ENCODE measurements at places on chromosomes 4 and X.

GRCh38 chrX:54427837-54428424, 12.3 kb upstream of the TSR2 start:
- DNase-seq = no peak

GRCh38 chr4:83947830-83948193, 411.9 kb downstream of the GPAT3 start:
- no peak for DNase-seq

GRCh38 chr4:153472122-153473037, 6.2 kb downstream of the TMEM131L start:
- no peak for DNase-seq

GRCh38 chr4:128600410-128600809, 209.1 kb upstream of the JADE1 start:
- DNase-seq = peak; percentile 35

DNA sequence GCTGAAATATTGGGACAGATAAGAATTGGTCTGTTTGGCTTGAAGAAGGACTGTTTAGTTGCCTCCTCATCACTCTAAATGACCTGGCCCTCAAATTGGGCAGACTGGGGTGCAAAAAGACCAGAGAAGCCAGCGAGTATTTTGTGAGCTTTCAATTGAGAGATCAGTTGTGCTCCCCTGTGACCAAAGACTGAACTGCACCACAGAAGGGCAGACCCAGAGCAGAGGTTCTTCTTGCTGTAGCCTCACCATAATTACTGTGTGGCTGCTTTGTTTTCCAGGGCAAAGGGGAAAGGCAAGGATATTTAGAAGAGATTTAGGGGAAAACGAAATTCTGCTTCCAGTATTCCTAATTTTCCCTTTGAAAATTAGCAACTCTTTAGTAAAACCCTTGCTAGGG, 104.0 kb upstream of the MBNL3 start:
- DNase-seq = no peak

GRCh38 chrX:15882704-15883539, 28.3 kb upstream of the AP1S2 start:
- DNase-seq = no peak

GRCh38 chr4:75497133-75497532, 17.1 kb downstream of the RCHY1 start:
- no peak for DNase-seq

DNA sequence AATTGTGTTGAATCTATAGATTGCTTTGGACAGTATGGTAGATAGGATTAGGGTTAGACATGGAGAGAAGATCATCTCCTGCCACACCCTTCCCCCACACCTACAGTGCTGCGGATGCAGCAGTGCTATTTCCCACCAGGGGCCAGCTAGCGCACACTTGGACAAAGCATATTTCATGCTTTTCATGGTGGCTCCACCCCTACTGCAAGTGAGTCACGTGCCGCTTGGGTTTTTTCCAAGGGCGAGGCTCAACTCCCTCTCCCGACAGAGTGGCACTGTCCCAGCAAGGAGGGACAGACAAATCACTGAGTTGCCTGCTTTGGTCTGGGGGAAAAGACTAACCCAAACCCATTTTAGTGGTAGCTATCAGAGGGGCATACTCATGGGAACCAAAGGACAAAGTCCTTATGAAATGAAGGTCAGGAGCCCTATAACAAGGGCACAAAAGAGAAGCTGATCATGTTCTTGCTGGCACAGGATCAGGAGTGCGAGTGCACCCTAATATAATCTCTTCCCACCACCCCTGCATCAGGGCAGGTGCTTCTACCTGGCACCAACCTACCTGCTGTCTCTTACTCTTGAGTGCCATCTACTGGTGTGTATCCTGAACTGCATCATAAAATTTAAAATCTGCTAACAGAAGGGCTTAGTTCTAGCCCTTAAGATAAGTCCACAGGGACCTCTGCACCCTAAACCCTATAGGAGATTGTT, 55.1 kb upstream of the PGAM4 start:
- no peak for DNase-seq

DNA sequence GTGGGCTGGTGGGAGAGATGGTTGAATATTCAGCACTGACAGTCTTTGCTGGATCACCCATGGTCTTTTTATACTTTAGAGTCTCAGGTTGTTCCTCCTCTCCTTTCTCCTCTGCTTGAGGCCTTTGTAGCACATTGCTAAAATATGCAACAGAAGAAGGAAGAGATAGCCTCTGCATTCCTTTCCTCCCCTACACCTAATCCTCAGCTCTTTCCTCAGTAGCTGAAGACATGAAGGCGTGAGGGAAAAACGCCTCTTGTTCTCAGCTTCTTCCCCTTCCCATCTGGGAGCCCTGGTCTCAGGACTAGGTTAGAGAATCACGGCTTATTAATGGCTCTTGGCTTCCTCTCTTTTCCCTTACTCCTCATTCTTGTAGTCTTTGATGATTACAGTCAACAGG, 76.8 kb downstream of the RNF150 start:
- DNase-seq = no peak

GRCh38 chr4:140595065-140595464, 26.3 kb upstream of the UCP1 start:
- DNase-seq = no peak

- no peak for DNase-seq
These were observed 2.8 kb downstream of the SORCS2 start for GRCh38 chr4:7195141-7195515.

GRCh38 chr4:38706301-38706700, 42.3 kb downstream of the KLF3 start:
- DNase-seq = no peak

DNA sequence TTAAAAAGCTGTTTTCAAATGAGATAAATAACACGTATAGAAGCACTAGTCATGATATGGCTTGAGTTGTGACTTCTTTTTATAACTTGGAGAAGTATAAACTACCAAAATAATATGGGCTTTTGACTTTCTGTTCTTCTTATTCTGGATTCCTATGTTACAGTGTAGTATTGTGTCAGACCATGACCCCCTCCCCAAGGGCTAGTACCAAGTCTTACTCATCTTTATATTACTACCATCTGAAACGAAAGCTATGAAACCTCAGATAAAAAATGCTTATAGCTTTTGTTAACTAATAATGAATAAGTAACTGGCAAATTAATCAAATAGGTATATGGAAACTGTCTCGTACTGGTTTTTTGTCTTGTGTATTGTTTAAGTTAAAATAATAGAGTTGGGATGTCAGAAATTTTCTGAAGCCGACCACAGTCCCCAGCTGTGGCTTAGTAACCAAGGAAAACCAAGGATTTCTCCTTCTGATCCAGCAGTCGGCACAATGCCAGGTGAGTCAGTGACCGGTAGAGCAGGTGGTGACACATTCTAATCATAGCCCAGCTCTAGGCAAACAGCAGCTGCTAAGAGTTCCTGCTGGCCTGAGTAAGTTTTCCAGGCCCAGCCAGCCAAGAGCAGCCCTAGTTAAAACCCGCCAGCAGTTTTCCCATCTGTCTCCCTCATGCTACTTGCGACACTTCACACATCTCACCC, 163.3 kb upstream of the PRDX4 start:
- DNase-seq = peak; percentile 83

GRCh38 chr4:60897415-60897814, 302.7 kb upstream of the ADGRL3 start:
- no peak for DNase-seq

GRCh38 chr4:2906218-2906617, 57.0 kb downstream of the NOP14 start:
- no peak for DNase-seq

- no peak for DNase-seq
These were observed 102.6 kb downstream of the LHFPL1 start for GRCh38 chrX:112577146-112577545.

DNA sequence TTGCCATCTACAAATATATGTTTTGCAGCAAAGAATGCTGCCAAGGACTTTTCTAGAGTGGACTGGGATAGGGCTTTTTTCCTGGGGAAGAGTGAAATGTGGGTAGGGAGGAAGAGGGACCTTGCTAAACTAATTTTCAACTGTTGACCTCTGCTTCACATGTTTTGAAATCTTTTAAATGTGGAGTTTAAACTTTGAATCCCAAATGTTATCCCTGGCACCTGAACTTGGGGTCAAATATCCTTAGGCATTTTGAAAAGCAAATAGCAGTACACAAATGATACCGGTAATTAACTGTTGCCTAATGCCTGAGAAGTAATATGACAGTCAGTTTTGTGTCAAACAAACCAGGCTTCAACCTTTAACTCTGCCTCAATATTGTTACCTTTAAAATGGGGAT, 7.3 kb upstream of the AR start:
- DNase-seq = no peak

DNA sequence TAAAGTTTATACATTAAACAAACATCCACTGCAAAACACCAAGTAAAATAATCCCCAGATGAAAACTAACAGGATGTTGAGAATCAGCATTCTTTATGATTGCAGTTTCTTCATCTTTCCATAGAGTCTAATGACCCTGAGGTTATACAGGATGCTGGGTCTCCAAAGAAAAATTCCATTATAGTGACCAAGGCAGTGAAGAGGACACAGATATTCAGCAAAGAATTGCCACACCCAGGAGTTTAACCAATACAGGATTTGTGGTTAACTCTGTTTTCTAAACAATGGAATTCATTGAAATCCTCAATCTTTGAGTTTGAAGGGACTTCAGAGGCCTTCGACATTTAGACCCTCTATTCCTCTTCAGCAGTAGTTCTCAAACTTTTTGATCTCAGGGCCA, 76.2 kb upstream of the ESX1 start:
- no peak for DNase-seq

GRCh38 chr4:150219841-150220240, 141.6 kb downstream of the DCLK2 start:
- DNase-seq = no peak

DNA sequence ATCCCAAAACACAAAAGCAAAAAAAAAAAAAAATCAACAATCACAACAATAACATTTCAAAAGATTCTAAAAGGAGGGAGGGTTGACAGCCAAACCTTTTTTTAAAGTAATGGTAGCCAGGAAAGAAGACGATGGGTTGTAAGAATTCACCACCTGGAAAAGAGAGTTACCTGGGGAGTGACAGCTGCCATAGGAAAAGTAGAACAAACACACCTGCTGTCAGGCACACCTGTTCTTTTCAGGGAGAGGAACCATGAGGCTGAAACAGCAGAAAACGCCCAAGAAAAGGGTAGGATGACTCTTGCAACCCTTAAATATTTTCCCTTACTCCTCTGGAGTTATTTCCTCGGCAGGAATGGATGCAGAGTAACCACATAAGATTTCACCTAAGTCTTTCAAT, 388.4 kb upstream of the TEX13C start:
- DNase-seq = no peak

GRCh38 chr4:188305690-188306089, 166.4 kb downstream of the TRIML1 start:
- DNase-seq = no peak

DNA sequence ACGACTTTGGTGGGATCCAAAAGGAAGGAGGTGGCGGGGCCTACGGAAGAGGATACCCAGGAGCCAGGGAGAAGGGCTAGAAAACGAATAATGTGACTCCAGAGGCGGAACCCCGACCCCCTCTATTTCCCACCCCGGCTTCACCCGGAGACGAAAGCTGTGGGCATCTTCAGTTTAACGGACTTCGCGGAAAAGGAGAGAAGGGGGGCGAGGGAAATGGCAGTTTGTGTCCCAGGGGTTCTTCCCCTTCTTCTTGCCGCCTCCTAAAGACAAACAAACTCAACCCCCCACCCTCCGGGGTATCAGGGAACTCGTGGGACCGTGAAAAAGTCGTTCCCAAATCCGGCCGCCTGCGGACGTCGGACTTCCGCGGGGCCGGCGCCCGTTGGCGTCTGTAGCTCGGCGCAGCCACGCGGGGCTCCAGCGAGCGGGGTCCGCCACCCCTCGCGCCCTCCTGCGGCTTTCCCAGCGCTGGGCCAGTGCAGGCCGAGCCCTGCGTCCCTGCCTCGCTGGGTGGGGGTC, 3.6 kb upstream of the LEF1 start:
- no peak for DNase-seq

DNA sequence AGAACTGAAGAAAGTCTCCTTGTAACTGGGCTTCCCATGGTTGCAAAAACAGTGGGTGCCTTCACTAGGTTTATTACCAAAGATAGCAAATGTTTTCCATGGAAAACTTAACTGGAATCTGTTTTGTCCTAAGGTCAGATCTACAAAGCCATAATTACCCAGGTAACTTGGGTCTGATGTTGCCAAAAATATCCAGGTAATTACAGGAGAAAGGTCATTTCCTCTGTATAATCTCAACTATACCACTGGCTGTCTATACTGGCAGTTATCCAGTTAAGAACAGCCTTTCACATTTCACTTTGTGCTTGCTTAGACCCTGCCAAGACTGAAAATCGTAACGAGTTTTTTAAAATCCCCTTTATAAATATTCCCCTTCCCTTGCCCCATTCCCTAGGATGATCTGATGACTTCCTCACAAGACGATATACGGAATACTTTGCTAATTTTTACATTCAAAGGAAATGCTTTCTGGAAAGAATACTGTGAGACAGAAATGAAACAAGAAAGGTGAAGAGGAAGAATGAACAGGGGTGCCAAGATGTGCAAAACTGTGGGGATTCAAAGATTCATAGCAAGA, 105.5 kb downstream of the MAML3 start:
- DNase-seq = no peak

DNA sequence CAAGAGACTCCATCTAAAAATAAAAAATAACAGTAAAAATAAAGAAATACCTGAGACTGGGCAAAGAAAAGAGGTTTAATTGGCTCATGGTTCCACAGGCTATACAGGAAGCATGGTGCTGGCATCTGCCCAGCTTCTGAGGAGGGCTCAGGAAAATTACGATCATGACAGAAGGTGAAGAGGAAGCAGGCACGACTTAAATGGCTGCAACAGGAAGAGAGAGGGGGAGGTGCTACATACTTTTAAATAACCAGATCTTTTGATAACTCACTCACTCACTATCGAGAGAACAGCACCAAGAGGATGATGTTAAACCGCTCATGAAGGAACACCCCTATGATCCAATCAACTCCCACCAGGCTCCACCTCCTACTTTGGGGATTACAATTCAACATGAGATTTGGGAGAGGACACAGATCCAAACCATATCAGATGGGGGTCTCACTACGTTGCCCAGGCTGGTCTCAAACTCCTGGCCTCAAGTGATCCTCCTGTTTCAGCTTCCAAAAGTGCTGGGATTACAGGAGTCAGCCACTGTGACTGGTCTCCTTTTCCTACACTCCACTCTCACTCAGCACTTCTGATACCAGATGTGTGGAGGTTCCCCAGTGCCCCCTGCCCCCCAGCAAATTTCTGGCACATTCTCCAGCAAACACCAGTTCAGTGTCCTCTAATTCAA, 11.9 kb upstream of the ZNF157 start:
- no peak for DNase-seq

DNA sequence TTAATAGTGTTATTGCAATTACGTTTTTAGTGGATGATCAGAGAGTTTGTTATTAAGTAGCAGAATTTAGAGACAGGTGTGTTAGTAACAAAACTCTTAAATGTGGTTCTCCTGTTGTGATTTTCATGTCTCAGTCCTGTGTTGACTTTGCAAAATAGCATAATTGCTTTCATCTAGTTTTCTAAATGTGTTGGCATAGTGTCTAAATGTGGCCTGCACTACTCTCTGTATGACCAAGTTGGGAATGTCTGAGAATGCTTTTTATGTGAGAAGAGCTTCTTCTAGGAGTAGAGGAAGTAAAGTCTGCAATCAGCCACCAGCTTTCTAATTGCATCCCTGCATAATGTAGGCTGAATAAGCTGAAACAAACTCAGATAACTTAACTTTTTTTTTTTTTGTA, 158.6 kb upstream of the FAT1 start:
- no peak for DNase-seq

GRCh38 chrX:78957768-78958130, 12.6 kb downstream of the P2RY10 start:
- no peak for DNase-seq

- no peak for DNase-seq
These were observed 5.3 kb downstream of the EXOSC9 start for GRCh38 chr4:121806411-121806810.

- no peak for DNase-seq
These were observed 6.3 kb downstream of the MAGEB1 start for GRCh38 chrX:30253257-30253656.
